ENCODE measurements at places on chromosomes 16 and 17.

- no peak for DNase-seq
Measured at GRCh38 chr16:53984936-53985335, 281.0 kb downstream of the FTO start.

GRCh38 chr17:1490643-1491442 is 1.6 kb downstream of the MYO1C start:
- peak; percentile 52 for DNase-seq

DNA sequence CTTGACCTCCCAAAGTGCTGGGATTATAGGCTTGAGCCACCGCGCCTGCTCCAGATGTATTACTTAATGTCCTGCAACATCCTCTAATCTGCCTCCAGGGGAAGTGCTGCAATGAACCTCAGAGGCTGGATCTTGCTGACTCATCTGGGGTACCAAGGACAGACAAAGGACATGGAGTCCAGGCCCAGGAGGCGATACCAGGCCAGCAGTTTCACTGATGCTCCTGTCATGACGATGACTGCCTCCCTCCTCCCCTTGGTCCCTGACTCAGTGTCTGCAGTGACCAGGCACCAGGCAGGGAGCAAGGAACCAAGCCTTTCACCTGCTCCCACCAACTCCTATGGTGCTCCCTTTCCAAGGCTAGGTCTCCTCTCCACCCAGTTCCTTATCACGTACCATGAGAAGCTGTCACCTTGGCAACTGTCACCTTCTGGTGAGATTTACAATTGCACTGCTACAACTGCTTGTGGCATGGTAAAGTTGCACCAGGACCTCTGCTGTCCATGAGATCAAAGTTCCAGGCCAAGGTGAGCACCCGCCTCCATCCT is 21.6 kb upstream of the PHOSPHO1 start:
- no peak for DNase-seq

- no peak for DNase-seq
Measured at GRCh38 chr17:34012709-34013375, 242.2 kb upstream of the CCL2 start.

- no peak for DNase-seq
Measured at GRCh38 chr16:75402821-75403475, 30.4 kb downstream of the CFDP1 start.

GRCh38 chr16:71883168-71883848 is 674 bp downstream of the ZNF821 start:
- DNase-seq: peak; percentile 26

- DNase-seq: no peak
Measured at GRCh38 chr17:74037320-74037719, 166.2 kb upstream of the RPL38 start.

- DNase-seq: no peak
Measured at GRCh38 chr17:76697702-76698465, 12.9 kb downstream of the MXRA7 start.

GRCh38 chr17:1488826-1489270 is 3.6 kb downstream of the MYO1C start:
- DNase-seq: no peak

DNA sequence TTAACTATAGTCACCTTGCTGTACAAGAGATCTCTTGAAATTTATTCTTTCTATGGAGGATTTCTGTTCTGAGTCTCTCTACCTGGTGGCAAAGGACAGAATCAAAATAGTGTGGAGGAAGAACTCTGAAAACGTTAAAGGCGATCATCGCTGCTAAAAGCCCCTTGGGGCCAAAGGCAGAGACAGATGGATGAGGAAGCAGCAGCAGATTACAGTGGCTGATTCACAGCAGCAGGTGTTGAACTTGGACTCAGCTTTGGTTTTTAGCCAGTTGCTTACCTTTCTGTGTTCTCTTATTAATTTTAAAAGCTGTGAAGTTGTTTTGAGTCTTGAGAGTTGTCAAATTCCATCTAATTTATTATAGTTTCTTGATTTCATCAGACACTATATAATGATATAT is 956.1 kb upstream of the GOT2 start:
- DNase-seq: no peak

- no peak for DNase-seq
Measured at GRCh38 chr16:1433756-1434155, 2.9 kb downstream of the PERCC1 start.

GRCh38 chr17:77131904-77132303 is 8.9 kb upstream of the SEC14L1 start:
- no peak for DNase-seq

DNA sequence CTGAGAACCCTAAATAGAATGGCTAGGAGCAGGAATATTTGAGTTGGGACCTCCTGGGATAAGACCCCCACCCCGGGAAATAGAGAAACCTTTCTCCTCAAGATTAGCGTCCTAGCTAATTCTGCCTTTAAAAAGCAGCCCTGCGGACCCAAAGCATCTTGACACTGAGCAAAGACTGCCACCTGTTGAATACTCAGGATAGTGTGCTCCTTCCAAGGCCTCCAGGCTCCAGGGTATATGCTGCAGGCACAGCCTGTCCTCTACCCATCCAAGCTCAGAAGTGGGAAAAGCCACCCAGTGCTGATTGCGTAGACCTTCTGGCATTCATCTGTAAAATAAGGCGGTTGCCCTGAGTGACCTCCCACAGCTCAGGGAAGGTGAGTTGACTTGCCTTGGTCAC is 456.2 kb upstream of the DYNLRB2 start:
- no peak for DNase-seq

DNA sequence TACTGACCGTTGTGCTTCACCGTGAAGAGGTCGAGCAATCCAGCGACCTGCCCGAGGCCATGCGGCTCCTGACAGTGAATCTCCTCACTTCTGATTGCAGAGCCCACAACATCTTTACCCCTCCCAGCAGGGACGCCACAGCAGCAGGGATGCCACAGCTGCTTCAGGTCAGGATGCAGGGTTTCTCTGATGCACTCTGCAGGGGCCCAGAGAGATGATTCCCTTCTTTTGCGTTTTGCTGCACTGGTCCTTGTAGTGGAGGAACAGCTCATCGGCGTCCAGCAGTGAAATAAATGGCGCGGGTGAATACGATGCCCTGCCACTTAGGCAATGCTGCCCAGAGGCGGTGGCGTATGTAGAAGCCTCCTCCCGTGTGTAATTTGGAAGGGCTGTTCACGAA is 5.6 kb downstream of the KIAA0513 start:
- DNase-seq: no peak

GRCh38 chr16:86567701-86568581 is 1.3 kb downstream of the FOXC2 start:
- DNase-seq: no peak

DNA sequence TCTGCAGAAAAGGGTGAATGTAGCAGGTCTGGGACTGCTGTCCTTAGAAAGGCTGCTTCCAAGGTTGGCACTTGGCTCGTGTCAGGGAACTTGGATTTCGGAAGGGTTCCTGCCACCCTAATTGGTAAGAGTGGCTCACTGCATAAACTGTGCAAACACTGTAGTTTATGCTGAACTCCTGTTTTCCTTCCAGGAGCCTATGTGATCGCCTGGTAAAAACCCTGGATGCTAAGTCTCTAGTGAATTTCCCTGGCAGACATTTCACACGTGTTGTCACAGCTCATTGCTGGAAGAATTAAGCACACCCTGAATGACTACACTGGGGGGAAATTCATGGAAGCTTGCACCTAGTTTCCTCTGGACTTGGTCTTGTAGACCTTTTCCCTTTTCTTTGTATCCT is 140.1 kb downstream of the SPECC1 start:
- no peak for DNase-seq

DNA sequence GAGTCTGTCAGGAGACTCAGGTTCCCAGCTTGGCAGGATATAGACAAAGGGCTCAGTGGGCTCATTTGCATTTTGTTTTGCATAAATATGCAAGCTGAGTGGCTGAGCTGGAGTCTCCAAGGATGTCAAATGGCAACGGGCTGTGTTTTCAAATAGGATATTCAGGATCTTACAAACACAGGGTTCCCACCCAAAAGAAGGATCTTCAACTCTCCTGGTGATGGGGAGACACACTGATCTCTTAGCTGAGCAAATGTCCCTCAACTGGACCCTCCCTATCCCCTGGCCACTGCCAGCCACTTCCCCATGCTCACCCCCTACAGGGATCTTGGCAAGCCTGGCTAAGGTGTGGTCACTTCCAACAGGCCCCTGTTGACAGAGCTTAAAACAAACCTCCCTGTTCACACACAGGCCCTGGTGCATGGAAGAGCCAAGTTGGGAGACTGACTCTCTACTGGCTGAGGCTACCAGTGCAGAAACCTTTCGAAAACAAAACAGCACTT is 61.6 kb downstream of the SOX9 start:
- DNase-seq: no peak

- no peak for DNase-seq
Measured at GRCh38 chr17:72334205-72334604, 213.4 kb downstream of the SOX9 start.

DNA sequence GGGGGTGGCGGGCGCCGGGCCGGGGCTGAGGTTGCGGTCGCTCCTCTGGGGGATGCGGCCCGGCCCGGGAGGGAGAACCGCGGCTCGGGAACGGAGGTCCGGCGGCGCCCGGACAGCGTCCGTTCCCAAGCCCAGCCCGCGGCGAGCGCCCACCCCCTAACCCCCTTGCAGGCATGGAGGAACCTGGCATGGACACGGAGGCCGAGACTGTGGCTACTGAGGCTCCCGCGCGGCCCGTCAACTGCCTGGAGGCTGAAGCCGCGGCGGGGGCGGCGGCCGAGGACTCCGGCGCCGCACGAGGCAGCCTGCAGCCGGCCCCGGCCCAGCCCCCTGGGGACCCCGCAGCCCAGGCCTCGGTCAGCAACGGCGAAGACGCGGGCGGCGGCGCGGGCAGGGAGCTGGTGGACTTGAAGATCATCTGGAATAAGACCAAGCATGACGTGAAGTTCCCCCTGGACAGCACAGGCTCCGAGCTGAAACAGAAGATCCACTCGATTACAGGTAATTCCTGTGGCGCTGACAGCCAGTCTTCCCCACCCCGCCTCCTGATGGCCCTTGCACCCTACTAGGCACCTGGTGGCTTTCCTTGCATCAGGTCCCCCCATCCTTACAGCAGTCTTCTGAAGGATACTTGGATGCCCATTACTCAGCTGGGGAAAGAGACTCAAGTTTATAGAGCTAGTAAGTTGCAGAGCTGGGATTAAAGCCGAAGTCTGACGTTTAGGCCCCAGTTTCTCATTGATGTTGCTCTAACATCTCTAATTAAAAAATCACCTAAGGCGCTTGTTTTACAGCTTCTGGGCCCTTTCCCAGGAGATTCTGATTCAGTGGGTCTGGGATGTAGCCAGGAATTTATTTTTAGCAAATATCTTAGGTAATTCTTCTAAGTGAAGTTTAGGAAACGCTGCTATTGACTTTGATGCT is 514 bp downstream of the UBFD1 start:
- peak; percentile 13 for DNase-seq

DNA sequence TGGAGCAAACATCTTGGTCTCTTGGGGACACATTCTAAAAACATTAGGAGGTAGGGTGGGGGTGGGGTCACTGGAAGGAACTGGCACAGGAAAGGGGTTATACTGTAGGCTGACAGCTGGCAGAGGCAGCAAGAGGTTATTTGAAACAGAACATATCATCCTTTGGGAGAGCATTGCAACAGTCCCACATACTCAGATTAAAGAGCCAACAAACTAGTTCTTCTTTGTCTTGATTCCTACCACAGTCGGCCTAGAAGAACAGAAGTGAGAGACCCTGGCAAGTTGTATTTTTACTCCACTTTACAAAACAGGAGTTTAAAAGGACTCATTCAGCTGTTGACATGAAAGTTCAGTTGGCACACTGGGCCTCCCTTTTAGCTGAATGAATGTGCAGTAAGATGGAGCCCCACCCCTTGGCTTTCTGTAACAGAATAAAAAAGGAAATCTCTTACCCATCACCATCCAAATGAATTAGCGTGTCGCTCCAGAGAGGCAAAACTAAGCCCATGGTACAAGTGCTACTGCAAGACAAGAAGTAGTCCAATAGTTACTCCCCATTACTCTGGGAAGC is 54.6 kb upstream of the CORO6 start:
- no peak for DNase-seq

- no peak for DNase-seq
Measured at GRCh38 chr17:13359774-13360173, 242.0 kb downstream of the HS3ST3A1 start.

DNA sequence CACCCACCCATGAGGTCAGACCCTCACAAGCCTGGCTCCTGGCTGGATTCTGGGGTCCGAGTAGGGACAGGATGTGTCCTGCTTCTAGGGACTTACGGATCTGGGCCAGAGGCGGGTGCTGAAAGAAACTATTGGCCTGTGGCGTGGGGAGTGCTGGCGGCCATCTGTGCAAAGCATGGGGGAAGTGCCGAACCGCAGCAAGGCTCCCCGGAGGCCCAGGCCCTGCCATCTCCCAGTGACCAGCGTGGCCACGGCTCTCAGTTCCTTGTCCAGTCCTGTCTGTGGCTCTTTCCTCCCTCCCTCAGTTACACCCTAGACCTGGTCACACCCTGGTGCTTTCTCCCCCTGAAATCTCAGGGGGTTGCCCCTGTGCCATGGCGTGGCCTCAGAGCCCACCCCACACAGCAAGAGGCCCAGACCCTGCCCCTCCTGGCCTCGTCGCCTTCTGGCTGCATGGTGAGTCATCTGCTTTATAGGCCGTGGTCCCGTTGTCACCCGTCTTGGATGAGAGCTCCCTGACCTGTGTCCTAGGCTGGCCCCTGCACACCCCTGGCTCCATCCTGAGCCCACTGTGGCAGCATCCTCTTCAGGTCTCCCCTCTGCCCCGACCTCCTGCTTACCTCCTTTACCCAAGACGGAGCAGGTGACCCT is 54.5 kb downstream of the PRMT7 start:
- DNase-seq: no peak

DNA sequence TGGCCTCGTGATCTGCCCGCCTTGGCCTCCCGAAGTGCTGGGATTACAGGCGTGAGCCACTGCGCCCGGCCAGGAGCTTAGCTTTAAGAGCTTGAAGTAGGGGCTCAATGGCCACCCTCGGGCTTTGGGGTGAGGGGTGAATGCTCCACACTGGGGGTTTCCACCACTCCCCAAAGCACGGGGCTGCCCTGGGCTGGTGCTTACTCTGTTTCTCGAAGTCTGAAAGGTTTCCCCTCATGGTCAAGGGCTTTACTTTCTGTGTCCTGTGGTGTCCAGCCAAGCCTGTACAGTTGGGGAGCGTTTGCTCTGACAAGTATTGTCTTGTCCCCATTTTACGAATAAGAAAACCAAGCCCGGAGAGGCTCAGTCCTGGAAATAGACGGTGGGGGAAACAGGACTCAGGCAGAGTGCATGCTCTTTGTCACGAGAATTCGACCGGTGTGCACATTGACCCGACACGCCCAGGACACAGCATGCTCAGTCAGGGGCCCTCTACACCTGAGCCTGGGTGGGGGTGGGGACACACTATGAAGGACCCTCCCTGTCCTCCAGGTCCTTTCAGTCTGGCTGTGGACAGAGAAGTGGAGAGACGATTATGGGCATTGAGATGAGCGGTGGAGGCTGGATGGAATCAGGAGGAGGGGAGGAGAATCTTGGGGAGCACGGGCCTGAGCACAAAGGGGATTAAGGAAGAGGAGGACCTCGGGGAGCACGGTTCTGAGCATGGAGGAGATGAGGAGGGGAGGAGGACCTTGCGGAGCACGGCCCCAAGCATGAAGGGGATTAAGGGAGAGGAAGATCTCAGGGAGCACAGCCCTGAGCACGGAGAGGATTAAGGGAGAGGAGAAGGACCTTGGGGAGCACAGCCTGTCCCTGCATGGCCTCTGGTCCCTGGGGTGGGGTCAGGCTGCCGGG is 7.5 kb downstream of the CD7 start:
- no peak for DNase-seq

GRCh38 chr17:42660692-42661345 is 1.7 kb downstream of the TUBG2 start:
- no peak for DNase-seq

GRCh38 chr17:33475594-33475993 is 182.5 kb upstream of the ASIC2 start:
- DNase-seq: no peak

GRCh38 chr17:17750881-17751280 is 69.6 kb downstream of the RAI1 start:
- no peak for DNase-seq

- DNase-seq: no peak
Measured at GRCh38 chr16:87406495-87407088, 14.5 kb downstream of the MAP1LC3B start.
